ENCODE measurements at places on chromosomes 4 and X.

- no peak for DNase-seq
Observed at GRCh38 chrX:33969105-33969504, 163.0 kb downstream of the FAM47A start.

DNA sequence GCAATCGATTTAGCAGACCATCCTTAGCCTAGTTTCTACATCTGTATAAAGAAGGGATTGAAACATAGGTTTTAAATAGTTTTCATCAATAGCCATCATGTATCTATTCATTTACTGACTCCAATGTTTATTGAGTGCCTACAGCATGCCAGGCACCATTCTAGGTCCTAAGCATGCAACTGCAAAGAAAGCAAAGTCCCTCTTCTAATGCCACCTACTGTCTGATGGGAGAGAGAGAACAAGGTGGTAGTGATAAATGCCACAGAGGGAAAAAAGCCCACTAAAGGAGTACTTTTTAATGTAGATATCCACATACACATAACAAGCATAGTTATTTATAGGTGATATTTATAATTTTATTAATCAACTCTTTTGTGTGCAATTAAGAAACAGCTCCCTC, 67.6 kb upstream of the PPARGC1A start:
- no peak for DNase-seq

- no peak for DNase-seq
Observed at GRCh38 chr4:72377491-72378194, 191.4 kb downstream of the ADAMTS3 start.

GRCh38 chr4:159682996-159683395, 580.1 kb downstream of the RAPGEF2 start:
- no peak for DNase-seq

- DNase-seq = no peak
Observed at GRCh38 chrX:71182871-71183270, 38.2 kb downstream of the NLGN3 start.

DNA sequence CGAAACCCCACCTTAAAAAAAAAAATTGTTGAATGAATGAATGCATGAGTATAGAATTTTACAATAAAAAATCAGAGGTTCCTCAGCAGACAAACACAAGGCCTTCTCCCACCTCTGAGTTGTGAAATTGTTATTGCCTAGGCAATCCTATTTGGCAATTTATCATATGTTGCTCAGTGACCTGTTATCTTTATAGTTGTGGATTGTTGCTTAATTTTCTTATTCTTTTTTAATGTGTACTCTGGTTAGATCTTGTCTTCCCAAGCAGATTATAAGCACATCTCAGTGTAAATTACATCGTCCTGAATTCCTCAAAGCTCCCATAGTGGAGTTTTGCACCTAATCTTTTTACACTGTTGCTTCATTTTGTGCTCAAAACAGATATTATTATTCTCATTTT, 71.9 kb downstream of the RBM47 start:
- no peak for DNase-seq

DNA sequence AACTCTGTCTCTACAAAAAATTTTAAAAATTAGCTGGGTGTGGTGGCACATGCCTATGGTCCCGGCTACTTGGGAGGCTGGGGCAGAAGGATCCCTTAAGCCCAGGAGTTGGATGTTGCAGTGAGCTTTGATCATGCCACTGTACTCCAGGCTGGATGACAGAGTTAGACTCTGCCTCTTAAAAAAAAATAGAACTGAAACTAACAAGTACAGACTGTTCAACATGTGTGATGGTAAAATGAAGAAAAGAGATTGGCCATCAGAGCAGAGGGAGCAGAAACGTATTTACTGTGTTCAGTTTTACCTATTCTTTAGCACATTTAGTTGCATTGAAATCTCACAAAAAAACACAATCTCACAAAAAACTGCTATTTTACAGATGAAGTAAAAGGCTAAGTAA, 77.9 kb upstream of the NAP1L5 start:
- DNase-seq = no peak

DNA sequence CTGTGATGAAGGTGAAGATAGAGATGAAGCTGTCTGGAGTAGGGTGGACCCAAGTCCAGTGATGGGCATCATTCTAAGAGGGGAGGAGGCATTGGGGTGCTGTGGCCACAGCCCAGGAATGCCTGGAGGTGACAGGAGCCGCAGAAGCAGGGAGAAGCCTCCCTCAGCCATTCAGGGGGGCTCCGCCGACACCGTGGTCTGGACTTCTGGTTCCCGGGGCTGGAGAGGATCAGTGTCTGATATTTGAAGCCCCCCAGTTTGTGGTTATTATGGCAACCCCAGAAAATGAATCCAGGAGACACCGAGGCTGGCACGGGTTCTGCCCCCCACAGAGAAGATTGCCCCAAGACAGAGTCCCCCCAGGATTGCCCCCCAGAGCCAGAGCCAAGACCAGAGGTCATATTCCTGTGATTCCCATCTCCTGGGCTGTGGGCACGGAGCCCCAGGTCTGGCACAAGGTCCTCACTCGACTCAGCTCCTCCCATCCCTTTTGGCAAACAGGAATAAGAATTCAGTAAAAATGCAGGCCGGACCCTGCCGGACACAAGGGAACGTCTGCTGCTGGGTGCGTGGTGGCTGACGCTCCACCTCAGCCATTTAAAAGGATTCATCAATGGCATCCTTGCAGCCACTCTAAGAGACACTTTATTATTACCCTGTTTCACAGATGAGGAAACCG, 116.6 kb downstream of the CPZ start:
- no peak for DNase-seq

GRCh38 chr4:70914000-70914399, 11.8 kb downstream of the MOB1B start:
- DNase-seq = no peak

- DNase-seq = no peak
Observed at GRCh38 chr4:183832776-183833450, 72.2 kb upstream of the STOX2 start.

DNA sequence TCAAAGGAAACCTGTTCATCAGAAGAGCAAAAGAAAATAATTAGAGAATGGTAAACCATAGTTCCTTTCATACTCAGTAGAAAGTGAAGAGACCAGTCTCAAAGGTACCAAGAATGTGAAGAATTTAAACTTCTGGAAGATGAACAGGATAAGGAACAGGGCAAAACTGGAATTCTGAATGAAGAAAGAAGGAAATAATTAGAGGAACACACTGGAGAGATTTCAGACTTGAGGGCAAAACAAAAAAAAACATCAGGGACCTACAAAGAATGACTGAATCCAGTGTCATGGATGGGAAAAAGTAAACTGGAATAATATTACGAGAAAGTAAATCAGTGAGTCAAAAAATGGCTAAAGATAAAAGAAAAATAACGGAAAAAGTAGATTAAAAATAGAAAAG, 245.6 kb upstream of the NEIL3 start:
- DNase-seq = no peak

DNA sequence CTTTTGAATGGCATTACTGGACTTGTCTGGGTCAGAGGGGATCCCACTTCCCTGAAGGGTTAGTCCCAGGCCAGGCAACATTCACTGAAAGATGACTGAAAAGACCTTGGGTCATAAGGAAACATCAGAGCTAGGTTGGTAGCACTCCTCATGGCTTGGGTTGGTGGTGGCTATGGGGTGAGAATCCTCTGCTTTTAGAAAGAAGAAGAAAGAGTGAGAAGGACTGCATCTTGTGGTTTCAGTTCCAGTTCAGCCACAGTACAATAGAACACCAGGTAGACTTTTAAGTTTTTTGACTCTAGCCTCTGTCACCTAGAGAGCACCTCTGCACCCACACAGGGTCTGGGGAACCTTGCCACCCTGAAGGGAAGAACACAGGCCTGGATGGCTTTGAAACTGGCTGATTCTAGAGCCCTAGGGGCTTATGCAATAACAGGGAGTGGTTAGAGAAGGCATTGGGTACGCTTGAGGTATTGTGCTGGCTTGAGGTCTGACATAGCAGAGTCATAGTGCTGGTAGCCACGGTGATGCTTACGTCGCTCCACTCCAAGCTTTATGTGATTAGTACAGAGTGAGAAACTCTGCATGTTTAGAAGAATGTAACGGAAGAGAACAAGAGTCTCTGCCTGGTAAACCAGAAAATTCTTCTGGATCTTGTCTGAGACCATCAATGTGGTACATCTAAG, 36.5 kb downstream of the PRR32 start:
- DNase-seq = no peak

GRCh38 chr4:137677863-137678262, 145.6 kb upstream of the PCDH18 start:
- DNase-seq = no peak

GRCh38 chr4:55125763-55126541, 557 bp upstream of the KDR start:
- no peak for DNase-seq

DNA sequence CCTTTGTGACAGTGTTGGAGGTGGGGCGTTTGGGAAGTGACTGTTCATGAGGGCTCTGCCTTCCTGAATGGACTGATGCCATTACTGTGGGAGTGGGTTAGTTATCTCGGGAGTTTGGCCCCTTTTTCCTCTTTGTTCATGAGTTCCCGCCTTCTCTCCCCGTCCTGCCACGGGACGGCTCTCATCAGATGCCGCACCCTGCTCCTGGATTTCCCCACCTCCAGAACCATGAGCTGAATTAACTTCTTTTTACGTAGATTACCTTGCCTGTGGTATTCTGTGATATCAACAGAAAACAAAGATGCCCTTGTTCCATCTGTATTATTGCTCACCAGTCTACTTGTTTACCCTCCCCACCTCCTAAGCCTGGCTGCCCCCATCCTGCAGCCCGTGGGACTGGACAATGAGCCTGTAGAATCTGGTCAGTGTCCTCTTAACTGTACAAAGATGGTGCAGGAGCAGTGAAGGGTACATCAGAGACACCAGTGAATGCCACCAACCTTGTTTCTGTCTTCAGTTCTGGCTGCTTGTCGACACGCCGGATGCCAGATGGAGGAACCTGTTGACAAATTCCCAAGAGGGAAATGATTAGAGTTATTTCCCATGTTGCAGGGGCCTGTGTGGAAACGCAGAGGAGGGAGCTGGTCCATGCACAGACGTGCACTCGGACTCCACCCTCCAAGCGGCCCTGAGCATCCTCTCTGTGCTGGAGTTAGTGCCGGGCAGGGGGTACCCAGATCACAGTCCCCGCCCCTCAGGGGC, 104.7 kb downstream of the ABLIM2 start:
- DNase-seq = no peak

Measured in CD4-positive, alpha-beta memory T cell (primary cell).